ENCODE measurements at places on chromosomes 2 and 18. TPM values are rescaled to one million over a fixed set of nuclear protein-coding genes. Genes with fewer than 3 reads are reported as not detected.

GRCh38 chr18:7221424-7222155 lies 9.3 kb upstream of the LRRC30 start:
- no peak overlapping the region for H3K27ac ChIP-seq
- H3K36me3 ChIP-seq, result no peaks in the 10 kb centered on the region
- H3K27me3 ChIP-seq, result no peaks in the 10 kb centered on the region
- H3K4me3 ChIP-seq, result no peak overlapping the region

GRCh38 chr2:177733-178132 lies 86.1 kb downstream of the SH3YL1 start:
- no peak overlapping the region for H3K4me3 ChIP-seq
- no peaks in the 10 kb centered on the region for H3K4me1 ChIP-seq
- DNase-seq, result no peak
- H3K36me3 ChIP-seq, result no peaks in the 10 kb centered on the region

DNA sequence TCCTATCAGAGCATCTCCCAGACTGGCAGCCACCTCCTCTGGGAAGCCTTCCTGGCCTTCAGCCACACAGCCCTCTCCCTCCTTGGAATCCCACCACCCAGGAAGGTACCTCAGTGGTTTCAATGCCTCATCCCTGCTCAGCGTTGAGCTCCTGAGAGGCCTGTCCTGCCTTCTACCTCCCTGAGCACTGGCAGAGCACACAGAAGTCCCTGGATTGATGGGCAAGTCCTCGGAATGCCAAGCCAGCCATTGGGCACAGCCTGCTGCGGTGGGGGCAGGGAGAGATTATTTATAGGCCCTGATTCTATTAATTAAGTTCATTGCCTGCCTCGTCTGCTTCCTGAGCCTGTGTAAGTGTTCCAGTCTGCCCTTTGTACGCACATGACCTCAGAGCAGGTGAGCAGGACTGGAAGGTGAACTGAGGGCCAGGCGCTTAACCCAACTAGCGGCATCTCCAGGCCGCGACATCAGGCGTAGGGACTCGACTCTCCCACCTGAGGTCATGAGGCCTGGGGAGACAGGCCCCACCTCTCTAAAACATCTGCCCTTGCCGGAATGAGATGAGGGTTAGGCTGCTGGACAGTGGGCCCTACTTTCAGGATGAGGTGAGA lies 63.4 kb downstream of the SMAD7 start:
- no peak overlapping the region for H3K27ac ChIP-seq
- peaks cover 4% of the 10 kb centered on the region for H3K4me1 ChIP-seq
- H3K27me3 ChIP-seq, result no peaks in the 10 kb centered on the region
- no peak for DNase-seq
- no peak overlapping the region for H3K4me3 ChIP-seq
- H3K36me3 ChIP-seq, result no peaks in the 10 kb centered on the region

DNA sequence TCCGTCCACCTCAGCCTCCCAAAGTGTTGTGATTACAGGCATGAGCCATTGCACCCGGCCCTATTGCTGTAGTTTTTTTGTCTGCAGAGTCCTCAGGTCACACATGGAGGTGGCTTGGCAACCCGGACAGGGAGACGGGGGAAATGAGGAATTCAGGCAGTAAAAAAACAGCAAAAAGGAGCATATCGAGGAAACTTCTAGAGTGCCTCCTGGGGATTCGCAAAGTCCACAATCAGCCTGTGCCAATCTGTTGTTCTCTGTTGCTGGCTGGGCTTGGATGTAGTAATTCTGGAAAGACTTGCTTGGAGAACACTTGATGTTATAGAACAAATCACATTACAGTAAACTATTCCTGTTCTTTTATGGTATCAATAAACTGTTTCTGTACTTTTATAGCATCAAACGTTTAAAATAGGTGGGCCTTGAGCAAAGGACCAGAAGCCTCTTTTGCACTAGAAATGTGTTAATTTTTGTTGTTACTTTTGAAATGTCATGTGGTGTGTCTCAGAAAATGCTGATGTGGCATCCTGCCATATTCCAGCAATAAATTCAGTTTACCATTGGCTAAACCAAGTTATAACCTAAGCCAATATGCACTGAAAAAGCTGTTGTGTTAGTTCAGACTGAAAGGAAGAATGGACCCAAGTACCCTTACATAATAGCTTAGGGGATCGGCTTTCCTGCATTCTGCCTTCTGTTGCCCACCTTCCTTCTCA lies 14.4 kb downstream of the ELAC1 start:
- no peaks in the 10 kb centered on the region for H3K27me3 ChIP-seq
- no peaks in the 10 kb centered on the region for H3K4me1 ChIP-seq
- no peak overlapping the region for H3K4me3 ChIP-seq
- DNase-seq, result no peak
- H3K27ac ChIP-seq, result no peak overlapping the region

DNA sequence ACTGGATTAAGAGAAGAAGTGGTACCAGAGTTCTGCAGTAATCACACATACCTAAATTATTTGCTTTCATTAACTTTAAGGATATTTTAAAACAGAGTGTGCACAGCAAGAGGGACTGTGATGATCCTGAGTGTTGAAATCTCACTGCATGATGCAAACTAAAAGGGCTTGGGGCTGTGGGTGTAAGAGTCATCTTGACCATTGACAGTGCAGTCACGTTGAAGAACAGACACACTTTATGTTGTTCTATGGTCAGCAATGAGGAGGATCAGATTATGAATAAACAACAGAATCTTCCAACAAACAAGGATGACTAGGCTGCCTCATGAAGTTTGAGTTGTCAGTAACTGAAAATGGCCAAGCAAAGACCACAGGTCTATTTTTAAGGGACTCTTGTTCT lies 87.2 kb upstream of the GALNT5 start:
- H3K36me3 ChIP-seq, result no peaks in the 10 kb centered on the region
- H3K27me3 ChIP-seq, result no peaks in the 10 kb centered on the region
- no peak overlapping the region for H3K4me3 ChIP-seq

ADRA2B gene
- 2.6 TPM for total RNA-seq

THSD7B gene
- 9.6 TPM for total RNA-seq

Data from uterus (tissue), 4 donors.